Dorsolateral prefrontal cortex (tissue), 122 donors: ENCODE measurements at places on chromosomes 2 and 18. TPM values are rescaled to one million over a fixed set of nuclear protein-coding genes. Genes with fewer than 3 reads are reported as not detected.

DNA sequence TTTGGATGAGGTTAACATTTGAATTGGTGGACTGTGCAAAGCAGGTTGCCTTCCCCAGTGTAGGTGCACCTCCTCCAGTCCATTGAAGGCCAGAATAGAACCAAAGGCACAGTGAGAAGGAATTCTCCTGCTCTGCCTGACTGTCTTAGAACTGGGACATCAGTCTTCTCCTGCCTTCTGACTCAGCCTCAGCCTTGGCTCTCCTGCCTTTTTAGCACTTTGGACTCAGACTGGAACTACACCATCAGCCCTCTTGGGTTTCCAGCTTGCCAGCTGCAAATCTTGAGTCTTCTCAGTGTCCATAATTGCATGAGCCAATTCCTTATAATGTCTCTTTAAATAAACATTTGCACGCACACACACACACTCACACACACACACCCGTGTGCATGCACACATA lies 8.0 kb upstream of the TMEM177 start:
- no peak for DNase-seq

DNA sequence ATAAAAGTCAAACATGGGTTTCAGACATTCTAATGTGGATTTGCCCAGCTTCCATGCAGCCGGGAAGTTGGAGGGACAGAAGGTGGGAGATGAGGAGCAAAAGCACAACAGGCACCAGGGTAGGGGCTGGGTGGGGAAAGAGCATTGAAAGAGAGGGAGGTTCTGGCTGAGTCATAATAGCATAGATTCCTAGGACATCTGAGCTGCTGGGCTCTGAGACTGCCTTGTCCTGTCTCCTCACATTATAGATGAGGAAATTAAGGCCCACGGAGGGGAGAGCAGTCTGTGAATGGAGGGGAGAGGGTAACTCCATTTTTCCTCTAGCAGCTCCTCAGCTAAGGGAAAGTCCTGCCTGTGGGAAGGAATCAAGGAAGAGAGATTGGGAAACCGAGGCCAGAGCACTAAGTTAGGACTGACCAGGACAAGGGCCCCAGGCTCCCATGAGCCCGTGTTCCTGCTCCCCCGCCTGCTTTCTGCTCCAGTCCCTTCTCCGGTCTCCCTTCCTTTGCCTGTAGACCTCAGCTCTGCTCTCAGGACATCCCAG lies 26.2 kb downstream of the SH2D6 start:
- DNase-seq = no peak

- DNase-seq = no peak
Observed at GRCh38 chr18:66461344-66461743, 142.5 kb downstream of the CDH19 start.

GRCh38 chr2:72113847-72114692 lies 33.6 kb downstream of the CYP26B1 start:
- no peak for DNase-seq

GRCh38 chr2:237968048-237968862 lies 1.4 kb downstream of the UBE2F start:
- no peak for DNase-seq

DNA sequence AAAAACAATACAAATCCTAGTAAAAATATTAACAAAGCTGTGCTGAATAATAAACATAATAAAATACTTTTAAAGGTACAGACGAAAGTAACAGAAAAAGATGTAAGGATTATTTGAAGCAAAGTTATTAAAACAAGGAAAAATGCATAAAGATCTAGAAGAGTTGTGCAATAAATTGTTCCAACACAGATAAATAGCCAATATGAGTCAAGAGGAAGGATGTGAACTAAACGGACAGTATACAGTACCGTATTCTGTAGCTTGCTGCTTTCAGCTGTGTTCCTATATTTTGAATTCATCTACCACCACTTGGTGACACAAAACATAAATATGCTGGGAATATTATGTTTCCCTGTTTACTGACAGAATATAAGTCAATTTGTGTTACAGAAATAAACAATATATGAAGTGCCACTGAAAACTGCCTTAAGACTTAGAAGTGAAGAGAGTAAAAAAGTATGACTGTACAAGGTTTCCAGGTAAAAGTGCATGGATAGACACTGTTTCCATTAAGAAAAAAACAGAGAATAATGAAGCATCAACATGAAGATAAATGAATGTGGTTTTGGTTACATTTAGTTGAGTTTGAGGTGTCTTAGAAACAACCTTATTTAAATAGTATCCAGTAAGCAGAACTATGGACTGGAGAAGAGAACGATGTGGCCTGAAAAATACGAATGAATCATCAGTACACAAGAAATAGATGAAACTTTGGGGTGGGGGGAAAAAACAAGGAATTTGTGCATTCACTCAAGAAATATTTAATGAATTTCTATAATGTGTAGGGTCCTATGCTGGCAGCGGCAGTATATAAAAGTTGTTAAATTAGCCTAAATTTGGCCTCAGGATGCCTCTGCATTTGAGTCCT lies 13.1 kb downstream of the PPP3R1 start:
- no peak for DNase-seq

CLK1 gene
- total RNA-seq = 174 TPM

GLI2 gene
- total RNA-seq = 3.1 TPM

MCFD2 gene
- 66.6 TPM for total RNA-seq

SLC1A4 gene
- 42.5 TPM for total RNA-seq
